ENCODE measurements at places on chromosomes 6 and 20.

GRCh38 chr6:36701401-36701991 is 3.9 kb downstream of the RAB44 start:
- no peak for DNase-seq

GRCh38 chr6:170224694-170225660 is 65.9 kb downstream of the DLL1 start:
- no peak for DNase-seq

- no peak for DNase-seq
Observed at GRCh38 chr20:16292226-16292880, 280.9 kb downstream of the KIF16B start.

DNA sequence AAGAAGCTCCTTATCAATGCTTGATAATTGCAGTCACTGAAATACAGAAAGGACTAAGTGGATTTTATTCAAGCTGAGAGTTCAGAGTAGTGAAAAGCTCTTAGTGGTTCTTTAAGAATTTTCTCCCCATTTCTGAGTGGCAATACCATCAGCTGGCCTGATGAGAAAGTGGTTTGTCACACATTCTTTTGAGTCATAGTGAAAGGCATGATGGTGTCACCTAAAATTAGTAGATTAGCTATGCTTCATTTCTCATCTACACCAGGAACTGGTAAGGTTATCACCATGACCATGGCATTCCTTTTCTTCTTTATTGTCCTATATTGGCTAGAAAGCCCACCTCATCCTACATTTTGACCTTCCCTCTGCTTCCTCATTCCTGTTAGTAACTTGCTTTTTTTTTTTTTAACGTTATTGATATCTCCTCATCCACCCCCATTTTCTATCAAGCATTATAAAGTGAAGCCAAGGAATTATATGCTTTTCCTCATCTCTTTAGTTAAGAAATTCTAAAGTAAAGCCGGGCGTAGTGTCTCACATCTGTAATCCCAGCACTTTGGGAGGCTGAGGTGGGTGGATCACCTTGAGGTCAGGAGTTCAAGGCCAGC is 67.4 kb upstream of the LOC128125822 start:
- no peak for DNase-seq

GRCh38 chr6:33607784-33608161 is 13.3 kb upstream of the ITPR3 start:
- no peak for DNase-seq

DNA sequence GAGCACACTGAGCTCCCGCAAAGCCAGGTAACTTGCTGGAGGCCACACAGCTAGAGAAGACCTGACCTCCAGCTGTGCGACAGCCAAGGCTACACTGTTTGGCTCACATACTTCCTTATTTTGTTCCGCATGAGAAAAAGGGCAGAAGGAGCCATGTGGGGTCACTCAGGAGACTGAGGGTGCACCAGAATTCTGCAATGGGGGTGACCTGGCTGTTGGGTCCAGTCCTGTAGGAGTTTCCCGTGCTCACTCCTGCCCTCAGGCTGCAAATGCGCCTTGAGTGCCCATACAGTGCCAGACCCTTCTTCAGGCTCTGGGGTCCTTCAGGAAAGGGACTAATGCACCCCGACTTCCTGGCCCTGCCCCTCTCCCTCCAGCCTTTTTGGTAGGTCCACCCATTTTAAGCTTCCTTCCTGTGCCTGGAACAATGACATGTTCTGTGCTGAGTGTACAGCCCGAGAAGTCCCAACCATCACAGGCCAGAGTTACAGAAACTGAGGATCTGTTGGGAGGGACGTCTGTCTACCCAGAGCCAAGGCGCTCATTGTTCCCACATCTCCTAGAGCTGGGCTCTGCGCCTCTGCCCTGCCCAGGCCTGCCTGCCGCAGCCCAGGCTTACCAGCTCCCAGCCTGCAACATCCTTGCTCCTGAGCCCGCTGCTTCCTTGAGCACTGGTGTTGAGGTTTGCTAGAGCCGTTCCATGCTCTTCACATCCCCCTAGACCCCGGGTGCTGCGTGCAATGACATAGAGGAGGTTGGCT is 33.5 kb upstream of the CD93 start:
- DNase-seq: no peak

DNA sequence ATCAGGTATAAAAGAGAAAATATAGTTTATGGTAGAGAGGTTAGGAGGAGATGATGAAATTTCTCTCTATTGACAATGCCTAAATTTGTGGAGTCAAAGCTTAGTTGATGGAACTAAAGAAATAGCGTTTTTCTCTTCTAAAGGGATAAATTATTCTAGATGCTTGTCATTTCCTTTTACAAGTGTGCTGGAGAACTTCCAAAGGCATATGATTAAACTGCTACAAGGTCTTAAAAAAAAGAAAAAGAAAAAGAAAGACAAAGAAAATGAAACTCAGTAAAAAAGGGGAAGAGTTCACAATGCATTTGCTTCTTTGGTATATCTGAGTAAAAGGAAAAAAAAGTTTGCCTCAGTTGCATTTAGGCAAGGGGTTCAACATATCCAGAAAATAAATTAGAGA is 499.8 kb upstream of the PTCHD4 start:
- DNase-seq: no peak

GRCh38 chr20:10300582-10301446 is 82.2 kb downstream of the SNAP25 start:
- DNase-seq: no peak

GRCh38 chr6:42762426-42762859 is 16.5 kb upstream of the TBCC start:
- no peak for DNase-seq

DNA sequence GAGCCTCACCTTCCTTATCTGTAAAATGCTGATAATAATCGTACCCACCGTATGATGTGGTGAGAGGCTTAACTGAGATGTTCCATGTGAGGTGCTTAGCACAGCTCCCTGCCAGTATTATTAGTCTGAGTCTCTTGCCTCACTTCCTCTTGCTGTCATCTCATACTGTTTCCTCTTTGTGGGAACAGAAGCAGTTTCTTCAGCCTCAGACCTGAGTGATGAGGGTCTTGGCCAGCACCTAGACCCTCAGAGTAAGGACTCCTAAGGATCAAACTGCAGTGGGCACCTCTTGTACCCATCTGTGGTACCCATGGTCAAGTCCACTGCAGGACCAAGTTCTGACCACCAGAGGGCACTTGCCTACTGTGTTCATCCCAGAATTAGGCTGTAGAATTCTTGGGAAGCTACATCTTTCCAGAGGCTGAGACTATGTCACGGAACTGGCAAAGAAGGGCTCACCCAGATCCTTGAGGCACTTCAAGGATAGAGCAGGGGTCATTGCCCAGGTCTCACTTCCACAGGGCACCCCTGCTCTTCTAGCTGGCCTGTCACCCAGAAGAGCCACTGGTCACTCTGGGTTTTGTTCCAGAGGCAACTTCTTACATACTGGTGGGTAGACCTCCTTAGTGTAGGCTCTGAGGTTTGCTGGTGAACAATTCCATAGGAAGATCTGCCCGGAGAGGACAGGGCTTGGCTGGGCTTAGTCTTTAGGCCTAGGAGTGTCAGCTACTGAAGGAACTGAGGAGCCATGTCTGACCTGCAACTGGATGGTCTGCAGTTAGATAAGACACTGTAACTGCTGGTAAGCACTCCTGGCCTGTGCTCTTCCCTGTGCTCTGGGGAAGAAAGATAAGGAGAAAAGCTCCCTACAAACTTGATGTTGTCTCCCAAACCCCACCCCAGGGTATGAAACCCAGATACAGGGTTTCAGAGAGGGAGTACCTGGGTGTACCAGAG is 20.6 kb upstream of the SGK2 start:
- DNase-seq: peak; percentile 76

- no peak for DNase-seq
Observed at GRCh38 chr6:16168858-16169257, 40.0 kb downstream of the MYLIP start.
